GOT3 (cell line): ENCODE measurements at places on chromosomes 6 and 20.

DNA sequence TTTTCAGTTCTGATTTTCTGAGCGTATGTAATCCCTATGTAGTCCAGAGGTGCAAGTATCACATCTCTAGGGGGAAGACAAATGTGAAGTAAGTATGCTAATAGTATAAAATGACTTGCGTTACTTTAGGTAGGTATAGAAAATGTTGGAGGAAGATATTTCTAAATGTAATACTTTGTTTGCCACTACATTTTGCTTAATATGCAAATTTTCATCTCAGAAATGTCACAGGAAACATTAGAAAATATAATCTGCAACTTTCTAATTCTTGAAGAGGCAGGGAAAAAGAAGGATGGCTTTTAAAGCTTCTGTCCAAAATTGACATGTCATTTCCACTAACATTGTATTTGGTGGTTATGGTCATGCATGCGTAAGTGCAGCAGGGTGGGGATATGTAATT is 85.6 kb downstream of the CD2AP start:
- DNase-seq: no peak

DNA sequence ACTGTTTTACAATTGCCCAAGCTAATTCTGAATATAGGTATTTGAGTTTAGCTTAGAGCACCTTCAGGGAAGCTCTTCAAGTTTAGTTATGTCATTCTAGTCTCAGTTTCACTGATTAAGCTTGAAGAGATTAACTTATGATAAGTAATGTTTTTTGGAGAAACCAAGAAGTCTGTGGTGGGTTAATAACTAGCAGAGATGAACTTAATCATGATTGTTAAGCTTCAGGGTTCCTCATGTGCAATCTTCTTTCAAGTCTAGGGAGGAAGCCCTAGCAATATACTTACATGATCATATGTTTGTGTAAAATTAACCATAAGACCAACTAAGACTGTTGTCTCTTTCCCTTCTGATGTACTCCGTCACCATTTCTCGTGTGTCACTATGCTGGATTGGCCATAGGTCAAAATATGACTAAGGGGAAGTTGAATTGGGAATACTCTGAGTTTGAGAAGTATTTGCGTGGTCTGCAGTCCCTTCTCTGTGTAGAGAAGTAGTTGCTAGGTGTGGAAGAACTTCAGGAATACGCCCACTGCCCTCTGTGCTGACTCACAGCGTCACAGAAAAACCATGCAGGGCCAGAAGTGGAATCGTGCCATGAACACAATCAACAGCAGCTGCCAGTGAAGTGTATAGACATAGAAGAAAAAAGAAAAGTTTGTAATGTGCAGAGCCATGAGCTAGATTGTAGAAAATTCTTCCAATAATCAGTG is 88.3 kb downstream of the SH3BGRL2 start:
- DNase-seq: no peak

DNA sequence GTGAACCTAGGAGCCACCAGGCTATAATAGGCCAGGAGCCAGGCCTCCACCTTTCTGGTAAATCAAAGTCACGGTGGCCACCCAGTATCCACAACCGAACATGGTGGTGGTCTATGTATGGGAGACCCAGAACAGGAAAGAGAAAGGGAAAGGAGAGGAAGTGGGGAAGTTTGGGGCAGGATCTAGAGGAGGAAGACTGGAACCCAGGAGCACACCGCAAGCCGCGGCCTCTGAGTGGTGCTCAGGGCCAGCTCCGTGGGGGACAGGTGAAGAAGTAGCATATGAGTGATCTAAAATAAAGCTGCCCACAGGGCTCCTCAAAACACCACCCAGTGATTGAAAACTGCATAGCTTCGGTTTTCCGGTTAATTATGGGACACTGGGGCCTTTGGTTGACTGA is 214.8 kb downstream of the ZDHHC14 start:
- no peak for DNase-seq

DNA sequence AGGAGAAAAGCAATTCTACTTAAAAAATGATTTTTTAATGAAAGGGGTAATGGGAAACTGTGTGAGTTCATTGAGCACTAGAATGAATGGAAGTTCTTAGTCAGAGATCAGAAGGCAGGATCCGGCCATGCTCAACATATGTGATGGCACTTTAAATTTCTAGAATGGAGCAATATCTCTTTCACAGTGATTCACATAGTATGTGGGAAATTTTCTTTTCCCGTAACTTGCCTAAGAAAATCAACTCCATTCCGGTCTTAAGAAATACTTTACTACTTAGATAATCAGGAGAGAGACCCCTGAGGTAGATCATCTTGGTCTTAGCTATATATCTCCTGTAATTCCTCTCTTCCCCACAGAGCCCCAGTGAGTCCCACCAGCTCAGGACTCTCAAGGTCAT is 131.8 kb downstream of the SCML4 start:
- DNase-seq: no peak

- no peak for DNase-seq
Observed at GRCh38 chr6:91713911-91714310, 1127.0 kb upstream of the MAP3K7 start.

- DNase-seq: no peak
Observed at GRCh38 chr6:126388104-126388598, 48.2 kb downstream of the CENPW start.

DNA sequence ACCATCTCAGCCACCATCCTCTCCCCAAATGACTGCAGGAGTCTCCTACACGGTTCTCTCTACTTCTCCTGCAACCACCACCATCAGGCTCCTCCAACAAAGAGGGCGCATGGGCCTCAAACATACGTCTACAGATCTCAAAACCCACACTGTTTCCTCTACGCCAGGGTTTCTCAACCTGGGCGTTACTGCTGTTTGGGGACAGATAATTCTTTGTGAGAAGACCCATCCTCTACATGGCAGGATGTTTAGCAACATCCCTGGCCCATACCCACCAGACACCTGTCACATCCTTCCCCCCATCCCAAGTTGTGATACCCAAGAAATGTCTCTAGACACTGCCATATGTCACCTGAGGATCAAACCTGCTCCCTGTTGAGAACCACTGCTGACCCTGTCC is 45.0 kb downstream of the ELMO2 start:
- DNase-seq: no peak

DNA sequence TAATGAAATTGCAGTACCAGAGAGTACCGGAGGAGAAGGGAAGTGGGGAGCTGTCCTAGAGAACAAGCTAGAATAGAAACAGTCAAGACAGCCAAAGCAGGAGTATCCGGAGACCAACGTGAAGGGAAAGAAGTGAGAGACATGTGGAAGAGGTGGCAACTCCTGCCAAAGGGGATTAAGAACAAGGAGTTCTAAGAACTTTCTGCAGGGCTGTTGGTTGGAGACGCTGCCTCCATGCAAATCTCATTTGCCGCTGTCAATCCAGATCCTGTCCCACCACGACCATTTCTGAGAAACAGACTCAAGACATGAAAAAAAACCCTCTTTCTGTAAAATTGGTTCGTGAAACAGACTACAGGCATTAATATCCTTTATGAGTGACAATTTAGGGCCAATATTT is 595.7 kb downstream of the PTPRT start:
- no peak for DNase-seq

DNA sequence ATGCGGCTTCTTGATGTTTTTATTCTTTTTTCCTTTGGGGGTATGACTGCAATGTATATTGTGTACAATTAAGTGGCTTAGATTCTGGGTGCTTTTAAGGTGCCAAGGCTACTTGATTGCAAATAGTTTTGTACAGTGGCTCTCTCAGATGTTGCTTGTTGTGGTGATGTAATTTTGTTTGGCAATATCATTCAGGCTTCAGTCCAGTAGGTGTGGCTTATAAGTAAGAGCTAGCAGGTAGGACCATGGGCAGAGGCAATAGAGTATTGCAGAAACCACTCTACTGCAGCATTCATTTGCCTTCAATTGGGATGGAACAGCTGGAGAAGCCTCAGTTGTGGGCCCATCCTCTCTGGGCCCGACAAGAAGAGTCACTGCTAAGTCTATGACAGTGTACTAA is 407.9 kb upstream of the MAN1A1 start:
- DNase-seq: no peak
